ENCODE measurements at places on chromosomes 1 and 21.

DNA sequence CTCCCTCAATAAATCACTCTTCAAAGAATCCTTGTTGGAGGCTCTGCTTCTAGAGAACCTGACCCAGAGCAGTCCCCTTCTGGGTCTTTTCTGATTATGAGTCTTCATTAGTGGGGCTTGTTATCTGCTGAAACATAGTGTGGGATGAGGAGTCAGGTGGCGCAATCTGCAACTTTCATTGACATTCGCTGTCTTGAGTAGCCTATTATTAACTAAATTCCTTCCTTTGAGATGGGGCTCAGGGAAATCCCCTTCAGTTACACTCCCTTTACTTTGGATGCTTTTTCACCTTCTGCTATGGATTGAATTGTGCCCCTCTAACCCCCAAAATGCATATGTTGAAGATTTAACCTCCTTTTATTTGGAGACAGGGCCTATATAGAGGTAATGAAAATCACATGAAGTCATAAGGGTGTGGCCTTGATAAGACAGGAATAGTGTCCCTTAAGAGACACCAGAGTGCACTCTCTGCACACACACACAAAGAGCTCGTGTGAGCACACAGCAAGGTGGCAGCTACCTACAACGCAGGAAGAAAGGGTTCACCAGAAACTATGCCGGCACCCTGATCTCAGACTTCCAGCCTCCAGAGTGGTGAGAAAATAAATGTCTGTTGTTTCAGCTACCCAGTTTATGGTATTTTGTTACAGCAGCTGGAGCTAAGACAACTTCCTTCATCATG is 19.5 kb downstream of the DIO1 start:
- no peak for DNase-seq

GRCh38 chr1:57424231-57425027 is 569 bp upstream of the DAB1 start:
- DNase-seq: no peak

DNA sequence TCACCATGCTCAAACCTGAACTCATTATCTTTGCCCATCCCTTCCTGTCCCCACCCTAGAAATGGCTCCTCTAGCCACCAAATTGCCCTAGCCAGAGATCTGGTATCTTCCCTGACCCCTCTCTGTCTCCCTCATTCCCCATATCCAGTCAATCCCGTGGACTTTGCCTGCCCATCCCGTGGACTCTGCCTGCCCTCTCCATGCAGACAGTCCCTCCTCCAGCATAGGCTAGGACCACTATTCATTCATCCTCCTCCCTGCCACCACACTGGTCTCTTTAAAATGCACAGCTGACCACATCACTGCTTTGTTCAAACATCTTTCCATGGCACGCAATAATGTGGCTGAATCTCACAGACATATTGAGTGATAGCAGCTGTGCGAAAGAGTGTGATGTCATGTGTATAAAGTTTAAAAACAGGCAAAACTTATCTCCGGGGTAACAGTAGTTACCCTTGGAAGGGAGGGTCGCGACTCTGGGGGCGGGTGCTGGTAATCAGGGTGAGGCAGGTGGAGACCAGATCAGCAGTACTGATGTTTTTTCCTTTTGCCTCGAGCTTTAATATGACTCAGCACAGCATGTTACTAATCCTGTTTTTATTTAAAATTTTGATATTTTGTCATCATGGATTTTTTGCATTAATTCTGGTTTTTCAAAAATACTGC is 4.8 kb upstream of the SLC2A1 start:
- DNase-seq: no peak

- DNase-seq: no peak
Observed at GRCh38 chr1:151668090-151668489, 48.5 kb downstream of the CELF3 start.

- no peak for DNase-seq
Observed at GRCh38 chr1:44076066-44076465, 42.6 kb upstream of the KLF17 start.

DNA sequence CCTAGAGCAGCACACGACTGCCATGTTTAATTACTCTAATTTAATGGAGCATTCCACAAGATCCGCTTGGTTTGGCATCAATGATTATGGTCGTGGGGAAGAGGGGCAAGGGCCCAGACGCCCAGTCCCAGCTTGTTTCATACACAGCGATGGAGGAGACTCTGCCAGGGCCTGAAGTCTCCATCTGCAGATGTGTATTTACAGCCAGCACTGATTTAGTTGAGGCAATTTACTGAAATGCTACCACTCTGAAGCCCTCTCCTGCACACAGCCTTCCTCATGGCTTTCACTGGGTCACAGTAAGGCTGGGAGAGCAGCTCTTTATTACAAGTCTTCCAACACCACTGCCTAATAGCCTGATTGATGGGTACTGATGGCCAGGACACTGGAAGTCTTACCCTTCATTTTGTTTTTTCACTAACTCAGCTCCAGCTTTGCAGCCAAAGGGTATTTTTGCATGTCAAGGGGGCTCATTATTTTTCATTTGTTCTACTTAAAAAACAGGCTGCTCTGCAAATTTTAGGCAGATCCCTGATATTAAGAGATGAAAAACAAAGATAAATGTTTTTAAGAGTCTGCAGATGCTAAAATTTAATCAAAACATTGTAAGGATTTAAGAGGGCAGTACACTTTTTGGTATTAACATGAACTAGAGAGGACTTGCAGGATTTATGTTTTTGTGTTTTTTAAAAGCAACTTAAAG is 236.3 kb downstream of the SIPA1L2 start:
- no peak for DNase-seq

DNA sequence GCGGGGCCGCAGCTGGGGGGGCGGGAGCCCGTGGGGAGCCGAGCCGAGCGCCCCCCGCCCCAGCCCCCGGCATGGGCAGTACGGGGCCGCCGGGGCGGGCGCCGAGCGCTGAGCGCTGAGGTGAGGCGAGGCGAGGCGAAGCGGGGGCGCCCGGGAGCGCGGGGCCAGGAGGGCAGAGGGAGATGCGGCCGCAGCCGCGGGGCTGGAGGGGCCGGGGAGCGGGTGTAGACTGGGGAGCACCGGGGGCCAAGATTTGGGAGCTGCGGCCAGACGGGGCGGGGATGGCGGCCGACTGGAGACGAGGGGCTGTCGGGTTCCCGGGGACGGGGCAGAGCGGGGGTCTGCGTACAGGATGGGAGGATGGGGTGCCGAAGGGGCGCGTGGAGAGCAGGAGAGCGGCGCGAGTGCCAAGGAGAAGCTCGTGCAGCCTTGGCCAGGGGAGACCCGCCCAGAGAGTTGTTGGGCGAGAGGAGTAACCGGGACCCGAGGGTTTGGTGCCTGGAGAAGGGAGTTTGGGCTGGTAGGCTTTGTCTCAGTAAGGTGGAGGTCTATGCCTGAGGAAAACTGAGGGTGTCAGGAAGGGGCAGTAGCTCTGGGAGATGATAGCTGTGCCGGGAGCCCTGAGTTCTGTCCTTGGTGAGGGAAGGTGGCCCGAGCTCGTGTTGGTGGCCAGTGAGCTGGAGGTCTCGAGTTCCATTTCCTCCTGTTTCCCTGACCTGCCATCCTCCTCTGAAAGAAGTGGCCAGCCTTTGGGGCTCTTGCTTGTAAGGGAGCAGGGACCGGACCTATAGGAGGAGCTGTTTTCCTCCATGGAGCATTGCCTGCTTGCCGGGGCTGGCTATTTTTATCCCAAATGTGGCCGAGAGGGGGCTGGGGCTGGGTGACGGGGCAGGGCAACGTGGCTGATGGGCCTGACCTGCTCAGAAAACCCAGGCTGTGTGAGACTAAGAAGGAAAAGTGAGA is 539 bp downstream of the ATP8B2 start:
- no peak for DNase-seq
